ENCODE measurements at places on chromosomes 1 and 21.

DNA sequence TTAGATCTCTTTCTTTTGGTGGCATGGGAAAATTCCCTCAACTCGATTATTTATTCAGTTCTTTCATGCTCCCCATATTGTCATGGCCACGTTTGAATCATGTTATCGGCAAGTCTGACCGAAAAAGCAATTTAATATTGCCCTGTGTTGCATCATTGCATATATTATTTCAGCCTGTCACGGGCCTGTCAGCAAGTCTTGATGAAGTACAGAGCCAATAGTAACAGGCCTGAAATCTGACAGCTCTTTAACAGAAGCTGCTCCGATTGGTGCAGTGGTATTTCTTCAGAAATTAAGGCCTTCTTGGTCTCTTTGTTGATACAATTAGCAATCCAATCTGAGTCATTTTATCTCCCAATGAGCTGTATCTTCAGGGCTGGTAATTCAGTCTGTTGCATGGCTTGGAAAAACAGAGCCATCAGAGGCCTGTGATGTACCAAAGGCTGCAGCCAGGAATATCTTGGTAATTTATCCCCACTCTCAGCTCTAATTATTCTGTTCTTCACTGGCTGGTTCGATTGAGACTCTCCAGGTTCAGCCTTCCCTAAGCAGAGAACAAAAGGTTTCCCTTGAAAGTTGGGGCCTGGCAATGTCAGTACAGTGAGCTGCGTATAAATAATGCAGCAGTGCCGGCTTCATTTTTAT, 149.5 kb downstream of the FGGY start:
- DNase-seq, result no peak

DNA sequence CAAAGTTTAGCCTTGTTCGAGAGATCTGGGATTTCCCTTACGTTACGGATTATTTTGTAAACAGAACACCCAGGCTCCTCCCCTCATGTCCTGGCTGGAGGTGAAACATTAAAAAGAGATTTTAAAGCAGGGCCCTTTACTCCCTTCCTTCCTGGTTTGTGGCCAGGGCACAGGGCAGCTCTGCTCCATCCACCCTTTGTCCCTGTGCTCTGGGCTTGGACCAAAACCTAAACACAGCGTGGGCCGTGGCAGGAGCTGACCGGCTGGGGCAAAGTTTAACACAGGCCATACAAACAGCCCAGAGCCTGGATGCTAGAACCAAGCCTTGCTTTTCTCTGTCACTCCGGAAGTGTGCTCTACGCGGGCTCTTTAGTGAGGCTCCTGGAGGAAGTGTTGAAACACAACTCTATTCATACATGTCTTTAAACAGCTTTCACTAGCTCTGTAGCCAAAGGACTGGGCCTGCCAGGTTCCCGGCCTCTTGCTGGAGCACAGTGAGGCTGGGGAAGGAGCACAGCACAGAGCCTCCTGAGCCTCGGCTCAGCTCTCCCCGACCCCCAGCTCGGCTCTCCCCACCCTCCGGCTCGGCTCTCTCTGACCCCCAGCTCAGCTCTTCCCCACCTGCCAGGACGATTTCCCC, 84.7 kb downstream of the PDE9A start:
- no peak for DNase-seq

GRCh38 chr1:78839704-78840277, 166.7 kb downstream of the ADGRL4 start:
- DNase-seq, result peak; percentile 4

DNA sequence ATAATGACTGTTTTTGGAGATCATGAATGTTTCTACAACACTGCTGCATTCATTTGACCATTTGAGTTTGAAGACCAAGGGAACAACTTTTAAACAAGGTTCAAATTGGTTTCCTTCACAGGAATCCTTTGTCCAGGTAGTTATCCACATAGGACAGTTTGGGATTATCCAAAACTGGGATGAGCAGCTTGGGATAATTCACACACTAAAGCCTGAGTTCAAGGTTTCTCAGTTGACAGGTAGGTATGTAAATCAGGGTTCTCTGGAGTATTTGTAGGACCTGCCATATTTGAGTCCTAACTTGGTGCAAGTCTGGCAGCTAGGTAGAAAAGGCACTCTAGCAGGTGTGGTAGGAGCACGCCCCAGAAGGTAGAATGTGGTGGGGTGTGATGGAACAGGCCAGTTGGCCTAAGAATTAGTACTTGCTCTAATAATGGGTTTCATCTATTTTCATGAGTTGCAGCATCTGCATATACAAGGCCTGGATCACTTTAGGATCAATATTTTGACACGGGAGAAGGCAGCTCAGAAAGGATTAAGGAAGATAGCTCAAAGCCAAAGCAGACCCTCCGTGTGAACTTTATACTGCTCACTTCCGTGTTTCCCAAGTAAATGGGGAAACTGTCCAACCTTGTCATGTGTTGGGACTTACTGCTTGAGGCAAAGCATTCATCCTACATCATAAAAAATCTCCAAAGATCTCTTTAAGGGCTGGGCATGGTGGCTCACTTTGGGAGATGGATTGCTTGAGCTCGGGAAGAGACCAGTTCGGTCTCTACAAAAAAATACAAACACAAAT, 14.1 kb upstream of the RAB42 start:
- no peak for DNase-seq

GRCh38 chr21:15122241-15122640, 57.4 kb upstream of the NRIP1 start:
- no peak for DNase-seq

DNA sequence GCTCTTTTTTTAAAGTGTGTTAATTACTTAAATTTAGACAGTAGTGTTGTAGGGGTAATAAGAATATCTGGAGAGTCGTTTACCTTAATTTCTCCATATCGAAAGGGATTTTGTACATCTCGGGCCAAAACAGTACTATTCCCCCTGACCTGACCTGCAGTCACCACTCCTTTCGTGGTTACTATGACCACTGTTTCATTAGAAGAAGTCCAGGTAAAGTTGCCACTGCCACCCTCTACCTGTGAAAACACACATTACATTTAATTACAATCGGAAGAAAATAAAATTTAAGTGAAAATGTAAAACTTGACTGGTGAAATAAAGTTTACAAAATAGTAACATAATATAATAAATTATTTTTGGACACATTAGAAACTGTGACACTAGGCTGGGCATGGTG, 37.2 kb downstream of the NUP210L start:
- no peak for DNase-seq

DNA sequence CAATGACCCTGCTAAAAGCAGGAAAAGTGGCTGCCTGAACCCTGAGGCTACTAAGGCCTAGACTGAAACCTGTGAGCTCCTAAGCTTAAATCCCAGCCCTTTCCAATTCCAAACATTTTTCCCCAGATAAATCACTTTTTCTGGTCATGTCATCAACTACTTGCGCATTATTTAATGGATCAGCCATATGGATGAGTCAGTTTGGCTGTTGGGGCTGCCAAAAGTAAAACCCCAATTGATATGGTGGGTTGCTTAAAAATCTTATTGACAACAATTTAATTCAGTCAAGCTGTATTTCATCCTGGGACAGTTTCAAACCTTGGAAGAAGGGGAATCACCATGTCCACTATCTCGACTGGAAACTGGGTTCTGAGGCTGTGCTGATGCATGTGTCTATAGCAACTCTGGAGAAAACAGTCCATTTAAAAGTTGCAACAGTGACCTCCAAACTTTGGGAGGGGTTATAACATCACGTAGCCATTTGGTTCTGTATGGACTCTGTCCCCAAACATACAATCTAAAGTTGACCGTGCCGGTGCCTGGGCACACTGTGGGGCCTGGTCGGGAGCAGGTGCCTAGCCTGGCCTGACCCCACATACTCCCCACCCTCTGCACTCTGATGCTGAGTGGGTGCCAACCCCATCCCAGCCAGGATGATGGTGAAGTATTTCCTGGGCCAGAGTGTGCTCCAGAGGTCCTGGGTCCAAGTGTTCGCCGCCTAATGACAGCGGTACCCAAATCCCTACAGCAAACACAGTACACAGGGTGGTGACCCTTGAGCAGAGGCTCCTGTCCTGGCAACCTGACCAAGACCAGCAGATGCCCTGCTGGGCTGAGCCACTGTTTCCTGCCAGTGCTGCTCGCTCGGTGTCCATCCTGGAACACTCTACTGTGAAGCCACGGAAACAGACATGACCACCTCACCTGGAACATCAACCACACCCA, 46.5 kb upstream of the LRRC52 start:
- DNase-seq, result no peak

GRCh38 chr1:21384620-21385019, 55.3 kb upstream of the NBPF3 start:
- DNase-seq, result no peak

GRCh38 chr1:157363660-157364140, 188.6 kb downstream of the FCRL5 start:
- no peak for DNase-seq

DNA sequence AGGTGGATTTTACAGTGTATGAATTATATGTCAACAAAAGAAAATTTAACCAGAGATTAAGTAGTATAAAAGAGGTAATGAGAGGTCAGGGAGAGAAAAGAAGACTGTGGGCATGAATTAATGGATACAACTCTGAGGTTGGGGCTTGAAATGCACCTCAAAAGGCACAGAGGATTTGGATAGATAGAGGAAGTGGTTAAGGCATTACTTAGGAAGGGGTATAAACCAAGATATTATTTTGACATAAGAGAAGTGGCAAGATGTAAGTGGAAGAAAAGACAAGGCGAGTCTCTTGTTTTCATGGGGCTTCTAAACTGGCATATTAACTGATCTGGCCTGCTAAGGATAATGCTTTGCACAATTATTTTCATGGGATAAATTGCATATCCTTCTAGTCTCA, 34.1 kb downstream of the RAP1A start:
- DNase-seq, result no peak

GRCh38 chr1:189726806-189727205, 750.9 kb downstream of the BRINP3 start:
- no peak for DNase-seq

DNA sequence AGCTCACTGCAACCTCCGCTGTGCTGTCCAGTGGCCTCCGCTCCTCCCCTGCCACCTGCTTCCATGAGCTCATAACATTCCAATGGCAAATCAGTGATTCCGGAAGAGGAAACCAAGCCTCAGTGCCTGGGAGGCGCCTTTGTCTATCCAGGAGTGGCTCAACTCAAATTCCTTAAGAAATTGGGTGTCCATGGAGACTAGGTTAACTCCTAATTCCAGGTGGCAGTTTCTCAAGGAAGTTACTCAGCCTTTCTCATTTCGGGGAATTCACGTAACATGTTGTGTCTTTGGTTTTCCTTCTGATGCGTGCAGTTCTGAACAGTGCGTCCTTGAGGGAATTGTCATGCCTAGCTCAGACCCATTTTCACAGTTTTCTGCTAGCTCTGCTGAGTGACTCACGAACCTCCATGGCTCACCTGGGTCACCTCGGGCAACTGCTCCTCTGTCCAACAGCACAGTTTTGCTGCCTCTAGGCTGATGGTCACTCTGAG, 89.9 kb upstream of the DSCAM start:
- DNase-seq, result no peak

DNA sequence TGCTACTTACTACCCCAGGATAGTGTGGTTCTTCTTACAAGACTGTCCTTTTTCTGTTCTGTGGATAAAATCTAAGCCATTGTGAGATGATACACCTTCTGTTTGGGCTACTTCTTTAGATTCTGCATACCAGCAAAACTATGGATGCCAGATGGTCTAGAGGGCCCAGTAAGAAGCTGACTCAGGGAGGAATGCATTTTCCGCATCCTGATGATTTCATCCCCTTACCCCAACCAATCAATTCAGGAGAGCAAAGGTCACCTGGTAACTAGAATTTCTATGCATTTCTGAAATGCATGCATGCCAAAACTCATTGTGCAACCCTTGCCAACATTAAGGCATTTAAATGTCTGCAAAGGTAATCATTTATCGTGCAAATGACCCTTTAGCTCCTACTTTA, 285.7 kb upstream of the ZP4 start:
- no peak for DNase-seq

- no peak for DNase-seq
Observed at GRCh38 chr1:117610036-117610435, 4.2 kb downstream of the TENT5C start.

DNA sequence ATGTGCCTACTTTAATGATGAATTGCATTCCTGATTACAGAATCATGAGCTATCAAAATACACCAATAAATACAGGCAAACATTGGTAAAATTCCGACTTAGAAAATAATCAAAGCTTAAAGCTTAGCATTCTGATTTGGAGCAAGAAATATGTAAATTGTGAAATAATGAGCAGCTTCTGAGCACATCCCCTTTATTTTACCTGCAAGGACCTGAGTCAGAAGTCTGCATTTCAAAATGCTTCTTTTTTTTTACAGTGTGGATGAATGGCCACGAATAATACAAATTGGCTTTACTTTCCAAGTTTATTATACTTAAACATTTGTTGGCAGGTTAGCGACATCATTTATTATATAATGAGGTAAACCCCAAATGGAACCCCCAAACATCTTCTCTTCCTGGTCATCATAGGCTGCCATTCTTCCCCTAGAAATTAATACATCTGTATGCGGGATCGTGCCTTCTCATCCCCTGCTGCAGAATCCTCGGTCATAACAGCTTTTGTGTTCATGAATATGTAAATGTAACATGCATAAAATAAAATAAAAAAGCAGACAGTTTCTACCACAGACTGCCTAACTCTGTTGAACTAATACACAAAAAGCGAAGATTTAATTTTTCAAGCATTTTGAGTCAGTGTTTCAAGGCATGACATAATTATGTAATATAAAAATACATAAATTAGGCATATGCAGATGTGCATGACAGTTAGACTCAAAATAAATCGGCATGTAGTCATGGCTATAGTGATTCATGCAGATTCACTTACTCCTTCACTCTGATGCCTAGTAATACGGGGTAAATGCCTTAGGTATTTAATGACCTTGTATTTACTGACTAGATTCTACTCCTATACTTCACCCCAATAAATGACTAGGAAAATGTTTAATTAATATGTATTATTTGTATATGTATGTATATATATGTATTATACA, 339.7 kb downstream of the USP25 start:
- DNase-seq, result no peak

DNA sequence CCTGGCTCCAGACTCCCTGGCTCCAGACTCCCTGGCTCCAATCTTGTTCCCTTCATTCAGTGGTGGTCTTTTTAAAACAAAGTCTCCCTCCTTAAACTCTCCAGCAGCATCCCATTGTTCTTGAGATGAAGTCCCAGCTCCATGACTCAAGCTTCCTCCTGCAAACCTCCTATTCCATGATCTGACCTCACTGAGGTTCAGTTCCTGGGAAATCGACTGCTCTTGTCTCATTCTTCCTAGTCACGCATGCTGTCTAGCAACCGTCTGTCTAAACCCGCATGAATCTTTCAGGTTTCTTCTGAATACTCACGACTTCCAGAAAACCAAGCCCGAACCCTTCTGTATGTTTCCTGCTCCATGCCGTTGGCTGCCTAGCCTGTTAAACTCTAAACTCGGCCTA, 91.9 kb downstream of the RAVER2 start:
- no peak for DNase-seq

DNA sequence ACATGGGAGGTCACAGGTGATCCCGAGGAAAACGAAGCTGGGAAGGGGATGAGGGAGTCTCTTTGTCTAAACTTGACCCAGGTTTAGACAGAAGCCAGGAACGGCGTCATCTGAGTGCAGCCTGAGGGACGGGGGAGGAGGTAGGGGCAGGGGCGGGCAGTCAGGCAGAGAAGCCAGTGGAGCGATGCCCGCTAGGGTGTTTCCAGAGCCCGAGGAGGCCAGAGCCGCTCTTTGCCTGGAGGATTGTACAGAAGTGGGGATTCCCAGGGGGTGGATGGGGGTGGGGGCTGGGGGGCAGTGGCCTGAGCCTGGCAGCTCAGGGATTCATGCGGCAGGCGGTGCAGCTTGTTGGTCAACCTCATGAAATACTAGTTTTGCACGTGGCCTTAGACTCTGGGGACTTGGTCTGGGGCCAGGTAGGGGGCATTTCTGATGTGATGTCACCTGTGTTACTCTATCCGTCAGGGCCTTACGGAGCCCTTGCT, 58.4 kb downstream of the VPS26C start:
- no peak for DNase-seq
